Aorta (tissue), 5 donors: ENCODE measurements at places on chromosomes 3 and 15. TPM values are rescaled to one million over a fixed set of nuclear protein-coding genes. Genes with fewer than 3 reads are reported as not detected.

ELP6 gene
- total RNA-seq: 19.7 TPM

TGM4 gene
- total RNA-seq: not detected

EXD1 gene
- total RNA-seq: not detected

DNA sequence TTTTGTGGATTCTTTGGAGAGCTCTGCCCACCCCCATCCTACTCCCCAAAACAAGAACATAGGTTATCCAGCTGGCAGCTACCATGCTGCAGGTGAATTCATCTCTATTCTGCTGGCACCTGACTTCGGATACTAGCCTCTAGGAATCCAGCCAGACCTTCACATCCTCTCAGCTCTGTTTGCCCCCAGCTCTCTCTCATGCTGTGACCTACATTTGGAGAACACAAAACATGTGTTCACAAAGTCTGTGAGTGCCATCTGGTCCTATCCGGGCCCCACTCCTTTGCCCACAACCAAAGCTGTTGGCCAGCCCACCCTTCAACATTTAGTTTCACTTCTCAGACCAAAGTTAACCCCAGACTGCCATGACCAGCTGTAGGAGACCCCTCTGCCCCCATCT is 89.4 kb upstream of the C3orf80 start:
- H3K27me3 ChIP-seq: no peaks in the 10 kb centered on the region
- H3K4me1 ChIP-seq: no peaks in the 10 kb centered on the region
- no peaks in the 10 kb centered on the region for H3K36me3 ChIP-seq

DNA sequence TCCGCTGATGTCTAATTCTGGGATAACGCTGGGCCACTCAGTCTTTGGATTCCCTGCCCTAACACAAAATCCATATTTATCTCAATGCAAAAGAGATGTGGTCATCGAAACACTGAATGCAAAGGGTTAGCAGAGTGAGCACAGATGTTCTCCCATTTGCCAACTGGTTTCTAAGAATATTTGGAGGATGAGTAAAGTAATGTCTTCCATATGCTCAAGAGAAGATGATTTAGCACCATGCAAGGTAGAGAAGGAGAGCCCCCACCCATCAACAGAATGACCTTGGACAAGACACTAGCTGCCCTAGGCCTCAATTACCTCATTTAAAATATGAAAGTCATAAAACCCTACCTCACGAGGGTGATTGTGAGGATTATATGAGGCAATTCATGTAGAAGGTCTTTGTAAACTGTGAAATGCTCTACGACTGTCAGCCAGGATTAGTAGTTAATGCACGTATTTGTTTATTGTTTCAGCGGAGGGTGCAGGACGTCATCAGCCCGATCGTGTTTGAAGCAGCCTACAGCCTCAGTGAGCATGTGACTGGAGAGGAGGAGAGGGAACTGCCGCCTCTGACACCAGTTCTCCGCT is 232.9 kb upstream of the CTDSPL start:
- no peak overlapping the region for H3K4me3 ChIP-seq
- no peak for DNase-seq
- peaks cover 4% of the 10 kb centered on the region for H3K4me1 ChIP-seq
- H3K27me3 ChIP-seq: no peaks in the 10 kb centered on the region
- peaks cover 5% of the 10 kb centered on the region for H3K36me3 ChIP-seq
